ENCODE measurements at places on chromosomes 7 and 10. TPM values are rescaled to one million over a fixed set of nuclear protein-coding genes. Genes with fewer than 3 reads are reported as not detected.

GRCh38 chr7:28479507-28479947 is 67.2 kb downstream of the CREB5 start:
- H3K36me3 ChIP-seq, result no peaks in the 10 kb centered on the region
- DNase-seq, result no peak
- no peak overlapping the region for H3K27ac ChIP-seq
- no peak overlapping the region for H3K4me3 ChIP-seq

- H3K36me3 ChIP-seq, result no peaks in the 10 kb centered on the region
- no peaks in the 10 kb centered on the region for H3K27me3 ChIP-seq
- H3K4me3 ChIP-seq, result no peak overlapping the region
- no peaks in the 10 kb centered on the region for H3K4me1 ChIP-seq
- DNase-seq, result no peak
These were observed 42.7 kb downstream of the PRF1 start for GRCh38 chr10:70559861-70560260.

DNA sequence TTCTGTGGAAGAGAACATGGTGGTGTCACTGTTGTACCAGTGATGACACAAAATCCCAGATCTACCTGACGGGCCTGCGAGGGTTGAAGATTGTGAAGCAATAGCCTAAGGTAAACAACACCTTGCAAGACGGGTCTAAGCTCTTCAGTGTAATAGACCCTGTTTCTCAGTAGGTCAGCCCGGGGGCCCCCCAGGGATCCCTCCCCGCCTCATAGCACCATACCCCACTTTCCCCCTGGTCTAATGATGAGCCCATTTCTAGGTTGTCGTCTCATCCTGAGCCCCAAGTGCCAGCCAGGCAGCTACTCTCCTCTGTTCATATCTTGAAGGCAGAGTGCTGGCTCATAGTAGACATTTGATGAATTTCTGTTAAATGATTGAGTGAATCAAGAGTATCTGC is 2.6 kb upstream of the ACTR3C start:
- DNase-seq, result no peak
- H3K4me1 ChIP-seq, result peaks cover 3% of the 10 kb centered on the region
- H3K36me3 ChIP-seq, result peaks cover 18% of the 10 kb centered on the region
- peak overlapping the region; percentile 6 for H3K27ac ChIP-seq
- H3K4me3 ChIP-seq, result no peak overlapping the region
- H3K27me3 ChIP-seq, result no peaks in the 10 kb centered on the region

- no peaks in the 10 kb centered on the region for H3K36me3 ChIP-seq
- H3K4me1 ChIP-seq, result no peaks in the 10 kb centered on the region
- H3K27ac ChIP-seq, result no peak overlapping the region
- no peaks in the 10 kb centered on the region for H3K27me3 ChIP-seq
- no peak overlapping the region for H3K4me3 ChIP-seq
These were observed 29.9 kb upstream of the RAPGEF5 start for GRCh38 chr7:22386865-22387264.

Gene CPA5
- not detected for total RNA-seq

Gene EGFR
- total RNA-seq, result 31.8 TPM

Gene SLC13A4
- total RNA-seq, result 0.14 TPM

Gene ADAP1
- 3.7 TPM for total RNA-seq

Gene C10orf105
- total RNA-seq, result not detected
